ENCODE measurements at places on chromosomes 4 and X. TPM values are rescaled to one million over a fixed set of nuclear protein-coding genes. Genes with fewer than 3 reads are reported as not detected.

GRCh38 chrX:120021927-120022326, 55.6 kb downstream of the RHOXF2B start:
- H3K4me3 ChIP-seq, result no peak overlapping the region
- no peak overlapping the region for H3K27ac ChIP-seq
- no peak for DNase-seq
- no peaks in the 10 kb centered on the region for H3K4me1 ChIP-seq

GRCh38 chr4:47135210-47135609, 103.8 kb downstream of the GABRB1 start:
- H3K4me1 ChIP-seq, result no peaks in the 10 kb centered on the region
- DNase-seq, result no peak
- no peak overlapping the region for H3K4me3 ChIP-seq
- H3K36me3 ChIP-seq, result no peaks in the 10 kb centered on the region
- H3K27ac ChIP-seq, result no peak overlapping the region

DNA sequence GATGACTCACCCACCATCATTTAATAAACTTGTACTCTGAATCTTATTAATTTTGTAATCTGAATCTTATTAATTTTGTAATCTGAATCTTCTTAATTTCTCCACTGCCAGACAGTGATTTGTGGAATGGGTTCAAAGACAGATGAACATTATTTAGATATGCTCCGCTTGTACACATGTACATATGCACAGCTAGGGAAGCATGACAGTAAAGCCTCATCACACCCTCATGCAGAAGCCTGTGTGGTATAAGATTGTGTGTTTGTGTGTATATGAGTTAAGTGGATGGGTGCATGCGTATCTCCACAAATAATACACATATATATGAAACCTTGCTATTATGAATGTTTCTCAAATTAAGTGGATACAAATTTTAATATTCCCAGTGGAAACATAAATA, 318.5 kb upstream of the SFRP2 start:
- no peak overlapping the region for H3K27ac ChIP-seq
- H3K36me3 ChIP-seq, result no peaks in the 10 kb centered on the region
- no peaks in the 10 kb centered on the region for H3K27me3 ChIP-seq
- no peak overlapping the region for H3K4me3 ChIP-seq

GRCh38 chrX:37476571-37477170, 94.8 kb upstream of the LANCL3 start:
- H3K4me3 ChIP-seq, result no peak overlapping the region
- H3K4me1 ChIP-seq, result no peaks in the 10 kb centered on the region
- no peaks in the 10 kb centered on the region for H3K36me3 ChIP-seq
- no peaks in the 10 kb centered on the region for H3K27me3 ChIP-seq

DNA sequence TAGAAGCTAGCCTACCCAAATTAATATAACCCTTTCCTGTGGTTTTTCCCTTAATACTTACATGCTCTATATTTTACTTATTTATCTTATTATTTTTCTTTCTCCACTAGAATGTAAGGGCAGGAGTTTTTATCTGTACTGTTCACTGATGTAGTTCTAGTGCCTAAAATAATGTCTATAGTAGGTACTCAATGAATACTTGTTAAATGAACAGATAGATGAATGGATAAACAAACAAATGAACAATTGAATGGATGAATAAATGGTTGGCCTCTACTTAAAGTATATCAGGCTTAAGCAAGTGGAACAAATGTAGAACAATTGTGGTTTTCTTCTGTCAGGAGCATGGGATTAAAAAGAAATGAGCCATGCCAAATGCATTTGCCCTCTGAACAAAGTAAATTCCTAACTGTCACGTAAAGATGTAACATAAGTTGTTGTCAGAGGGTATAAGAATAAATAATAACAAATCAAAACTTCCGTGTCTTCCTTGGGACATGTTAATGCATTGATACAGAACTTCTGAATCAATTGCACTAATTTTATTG, 54.1 kb downstream of the SYTL5 start:
- DNase-seq, result no peak
- no peaks in the 10 kb centered on the region for H3K4me1 ChIP-seq
- peaks cover 2% of the 10 kb centered on the region for H3K27me3 ChIP-seq

- no peak for DNase-seq
- no peaks in the 10 kb centered on the region for H3K4me1 ChIP-seq
- H3K27ac ChIP-seq, result no peak overlapping the region
- H3K27me3 ChIP-seq, result peaks cover 2% of the 10 kb centered on the region
- no peak overlapping the region for H3K4me3 ChIP-seq
- H3K36me3 ChIP-seq, result no peaks in the 10 kb centered on the region
Measured at GRCh38 chrX:108199691-108200090, 108.1 kb downstream of the ATG4A start.

GRCh38 chrX:821327-822107, 190.9 kb downstream of the SHOX start:
- H3K4me3 ChIP-seq, result no peak overlapping the region
- no peak for DNase-seq
- no peaks in the 10 kb centered on the region for H3K27me3 ChIP-seq
- H3K27ac ChIP-seq, result no peak overlapping the region
- H3K36me3 ChIP-seq, result no peaks in the 10 kb centered on the region

DNA sequence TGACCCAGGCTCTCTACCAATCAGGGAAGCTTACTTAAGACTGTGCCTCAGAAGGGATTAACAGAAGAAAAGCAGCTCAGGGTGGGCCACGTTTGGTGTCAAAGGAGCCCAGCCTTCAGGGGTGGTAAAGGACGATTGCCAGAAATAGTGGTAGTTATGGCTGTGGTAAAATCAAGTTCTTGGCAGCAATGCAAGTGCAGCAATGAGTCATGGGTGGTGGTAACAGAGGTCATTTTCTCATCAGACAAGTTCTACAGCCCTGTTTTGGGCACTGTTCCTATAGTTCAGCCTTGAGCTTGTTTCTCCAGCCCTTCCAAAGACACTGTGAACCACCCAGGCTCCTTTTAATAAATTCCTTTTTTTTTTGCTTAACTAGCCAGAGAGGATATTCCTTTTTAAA, 120.3 kb downstream of the EFHC2 start:
- H3K27ac ChIP-seq, result no peak overlapping the region
- no peaks in the 10 kb centered on the region for H3K36me3 ChIP-seq
- DNase-seq, result no peak
- no peaks in the 10 kb centered on the region for H3K27me3 ChIP-seq
- H3K4me3 ChIP-seq, result no peak overlapping the region

DNA sequence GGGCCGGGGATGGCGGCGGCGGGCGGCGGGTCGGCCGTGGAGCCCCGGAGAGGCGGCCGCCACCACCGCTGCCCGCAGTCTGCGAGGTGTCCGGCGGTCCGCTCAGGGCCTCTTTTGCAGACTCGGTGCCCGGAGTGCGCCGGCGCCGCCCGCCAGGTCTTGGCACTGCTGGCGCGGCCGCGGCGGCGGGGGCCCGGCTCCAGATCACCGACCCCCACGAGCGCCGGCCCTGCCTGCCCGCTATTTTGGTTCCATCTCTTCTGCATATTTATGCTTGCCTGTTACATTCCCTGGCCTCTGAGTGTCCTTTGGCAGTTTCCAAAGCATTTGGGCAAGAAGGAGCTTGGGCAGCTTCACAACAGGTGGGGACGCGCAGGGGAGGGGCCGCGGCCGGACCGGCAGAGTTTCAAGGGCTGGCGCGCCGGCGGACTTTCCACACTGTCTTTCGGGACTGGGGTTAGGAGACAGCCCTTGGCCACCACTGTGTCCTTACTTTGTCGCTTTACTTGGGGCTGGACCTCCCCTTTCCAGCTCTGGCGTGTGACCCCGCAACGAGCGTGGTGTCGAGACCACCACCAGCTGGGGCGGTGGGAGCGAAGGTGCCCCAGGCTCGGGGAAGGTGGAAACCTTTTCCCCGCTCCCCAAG, 668 bp upstream of the TAPT1 start:
- peaks cover 59% of the 10 kb centered on the region for H3K4me1 ChIP-seq
- no peaks in the 10 kb centered on the region for H3K27me3 ChIP-seq
- H3K36me3 ChIP-seq, result peaks cover 9% of the 10 kb centered on the region
- peak overlapping the region; percentile 96 for H3K27ac ChIP-seq

DNA sequence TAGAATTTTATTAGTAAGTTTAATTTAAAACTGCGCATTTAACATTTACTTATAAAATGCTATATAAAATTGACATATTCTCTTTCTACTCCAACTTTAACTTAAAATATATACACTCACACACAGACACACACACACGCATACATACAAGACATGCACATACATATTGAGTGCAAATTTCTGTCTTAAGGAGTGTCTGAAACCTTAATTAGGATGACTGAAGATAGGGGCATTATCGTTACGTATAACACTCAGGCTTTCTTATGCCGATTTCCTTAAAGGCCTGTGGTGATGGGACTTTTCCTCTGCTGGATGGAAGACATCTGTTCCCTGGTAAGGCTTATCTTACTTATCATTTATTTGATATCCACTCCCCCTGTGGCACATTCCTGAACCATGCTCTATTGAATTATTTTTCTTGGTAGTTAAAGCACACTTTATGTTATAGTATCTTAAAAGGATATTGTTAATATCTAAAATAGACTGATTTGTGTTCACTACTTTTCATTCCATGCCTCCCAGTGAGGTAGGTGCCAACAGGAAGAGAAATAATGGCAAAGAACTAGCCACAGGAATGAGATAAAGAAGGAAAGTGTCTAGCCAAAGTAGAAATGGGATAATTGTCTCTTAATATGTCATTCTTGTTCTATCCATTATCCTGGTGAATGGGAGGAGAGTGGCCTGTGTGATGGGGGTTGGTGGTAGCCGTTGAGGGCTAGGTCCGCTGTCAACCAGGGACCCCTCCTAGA, 92.9 kb upstream of the GPRIN3 start:
- no peaks in the 10 kb centered on the region for H3K27me3 ChIP-seq
- no peak overlapping the region for H3K4me3 ChIP-seq
- H3K27ac ChIP-seq, result no peak overlapping the region
- no peak for DNase-seq
- no peaks in the 10 kb centered on the region for H3K4me1 ChIP-seq
- no peaks in the 10 kb centered on the region for H3K36me3 ChIP-seq

DNA sequence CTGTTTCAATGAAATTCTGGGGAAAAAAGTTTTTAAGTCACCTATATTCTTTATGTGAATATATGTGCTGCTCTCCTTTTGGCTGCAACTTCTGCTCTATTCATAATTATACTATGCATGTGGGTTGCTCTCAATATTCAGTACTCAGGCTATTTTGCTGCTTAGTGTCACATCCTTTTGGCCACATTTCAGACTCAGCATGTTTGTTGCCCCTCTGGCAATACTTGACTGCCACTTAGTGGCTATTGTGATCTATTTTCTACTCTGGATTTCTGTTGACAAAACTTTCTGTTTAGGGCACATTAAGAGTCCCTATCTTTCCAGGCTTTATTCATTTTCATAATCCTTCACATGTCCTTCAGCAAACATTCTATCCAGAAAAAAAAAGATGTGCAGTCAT, 15.8 kb upstream of the CT45A1 start:
- no peak overlapping the region for H3K4me3 ChIP-seq
- H3K27ac ChIP-seq, result no peak overlapping the region
- no peaks in the 10 kb centered on the region for H3K36me3 ChIP-seq

DNA sequence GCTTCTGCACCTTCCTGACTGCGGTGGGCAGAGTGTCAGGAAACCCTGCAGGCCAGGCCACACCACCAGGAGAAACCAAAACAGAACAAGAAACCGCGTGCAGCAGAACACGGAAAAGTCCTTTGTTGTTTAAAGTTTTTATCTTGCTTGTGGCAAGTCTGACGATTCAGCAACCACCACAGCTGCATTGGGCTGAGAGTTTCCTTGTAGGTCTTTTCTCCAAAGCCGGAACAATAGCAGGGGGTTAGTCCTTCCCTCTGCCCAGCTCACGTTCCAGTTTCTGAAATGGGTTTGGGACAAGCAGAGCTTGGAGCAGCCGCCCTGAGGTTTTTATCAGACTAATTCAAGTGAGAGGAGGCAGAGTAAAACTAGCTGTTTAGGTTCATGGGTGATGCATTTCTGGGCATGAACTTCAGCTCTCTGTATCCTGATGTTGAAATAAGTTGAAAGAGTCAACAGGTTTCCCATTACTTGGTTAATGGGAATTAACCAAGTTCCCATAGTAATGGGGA, 216.9 kb downstream of the PTTG2 start:
- peak overlapping the region; percentile 76 for H3K27ac ChIP-seq
- DNase-seq, result peak; percentile 64
- H3K4me1 ChIP-seq, result peaks cover 68% of the 10 kb centered on the region
- peaks cover 2% of the 10 kb centered on the region for H3K36me3 ChIP-seq
- peak overlapping the region; percentile 70 for H3K4me3 ChIP-seq

DNA sequence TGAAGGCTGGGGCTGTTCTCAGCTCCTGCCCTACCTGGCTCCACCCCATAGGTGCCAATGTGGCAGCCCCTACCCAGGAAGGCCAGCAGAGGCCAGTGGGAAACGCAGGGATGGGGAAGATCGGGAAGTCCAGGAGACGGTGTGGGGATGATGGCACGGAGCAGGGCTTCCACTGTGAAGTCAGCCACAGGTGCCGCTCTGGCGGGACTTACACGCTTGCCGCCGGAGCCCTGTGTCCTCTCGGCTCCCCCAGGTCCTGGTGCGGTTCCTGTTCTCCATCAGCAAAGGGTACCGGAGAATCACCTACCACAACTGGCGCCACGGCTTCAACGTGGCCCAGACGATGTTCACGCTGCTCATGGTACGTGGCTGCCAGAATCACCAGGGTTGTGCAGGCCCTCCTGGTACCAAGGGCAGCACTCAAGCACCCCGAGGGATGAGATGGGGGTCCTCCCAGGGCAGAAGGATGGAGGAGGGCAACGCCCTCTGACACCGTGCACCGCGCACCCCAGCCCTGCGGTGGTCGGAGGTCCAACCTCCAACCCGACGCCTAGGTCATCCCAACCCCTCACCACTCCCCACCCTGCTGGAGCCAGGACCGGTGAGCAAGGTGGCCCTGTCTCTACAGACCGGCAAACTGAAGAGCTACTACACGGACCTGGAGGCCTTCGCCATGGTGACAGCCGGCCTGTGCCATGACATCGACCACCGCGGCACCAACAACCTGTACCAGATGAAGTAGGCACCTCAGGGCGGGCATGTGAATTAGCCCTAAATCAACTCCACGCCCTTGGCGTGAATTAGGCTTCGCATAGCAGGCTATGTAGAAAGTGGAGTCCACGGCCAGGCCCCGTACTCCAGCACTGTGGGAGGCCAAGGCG, 12.0 kb downstream of the ATP5ME start:
- H3K4me1 ChIP-seq, result peaks cover 8% of the 10 kb centered on the region
- no peaks in the 10 kb centered on the region for H3K27me3 ChIP-seq
- H3K27ac ChIP-seq, result peak overlapping the region; percentile 63
- no peak for DNase-seq

DNA sequence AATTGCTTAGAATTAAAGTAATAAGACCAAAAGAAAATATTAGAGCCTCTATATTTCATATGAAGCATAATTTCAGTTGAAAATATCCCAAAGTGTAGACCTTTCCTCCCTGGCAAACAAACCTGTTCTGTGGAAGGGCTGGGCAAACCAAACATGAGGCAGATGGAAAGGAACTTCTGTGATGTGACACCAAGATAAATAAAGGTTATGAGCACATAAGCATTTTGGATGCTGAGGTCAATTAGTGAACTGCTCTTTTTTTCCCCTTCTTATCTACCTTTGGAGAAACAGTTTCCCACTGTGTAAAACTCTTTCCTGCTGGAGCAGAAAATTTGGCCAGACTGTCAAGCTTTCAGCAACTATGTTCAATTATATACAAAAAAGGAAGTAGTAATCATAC, 109.6 kb upstream of the STIM2 start:
- H3K4me3 ChIP-seq, result no peak overlapping the region
- H3K36me3 ChIP-seq, result peaks cover 3% of the 10 kb centered on the region
- no peak for DNase-seq
- peaks cover 18% of the 10 kb centered on the region for H3K4me1 ChIP-seq
- no peak overlapping the region for H3K27ac ChIP-seq

FGF5 gene
- not detected for total RNA-seq

UCHL1 gene
- total RNA-seq, result 0.44 TPM

PGAM4 gene
- total RNA-seq, result 0.47 TPM

MSANTD1 gene
- 1.2 TPM for total RNA-seq

ANOS1 gene
- not detected for total RNA-seq

NXF2 gene
- not detected for total RNA-seq

Data from activated T-helper 1 cell treated with anti-CD3 and anti-CD28 coated beads, Interleukin-12 subunit alpha, Interleukin-12 subunit beta, Interleukin-2, Interleukin-4 antibody, amounts not matched to agents 30 ng/mL and 10 ng/mL and 1 ng/mL, durations not matched to agents 14 hours and 24 hours and 36 hours (primary cell).